Stimulated activated CD8-positive, alpha-beta memory T cell treated with anti-CD3 and anti-CD28 coated beads, Interleukin-2, amount 100 ng/mL, for 1 hour (primary cell): ENCODE measurements at places on chromosomes 4 and X.

DNA sequence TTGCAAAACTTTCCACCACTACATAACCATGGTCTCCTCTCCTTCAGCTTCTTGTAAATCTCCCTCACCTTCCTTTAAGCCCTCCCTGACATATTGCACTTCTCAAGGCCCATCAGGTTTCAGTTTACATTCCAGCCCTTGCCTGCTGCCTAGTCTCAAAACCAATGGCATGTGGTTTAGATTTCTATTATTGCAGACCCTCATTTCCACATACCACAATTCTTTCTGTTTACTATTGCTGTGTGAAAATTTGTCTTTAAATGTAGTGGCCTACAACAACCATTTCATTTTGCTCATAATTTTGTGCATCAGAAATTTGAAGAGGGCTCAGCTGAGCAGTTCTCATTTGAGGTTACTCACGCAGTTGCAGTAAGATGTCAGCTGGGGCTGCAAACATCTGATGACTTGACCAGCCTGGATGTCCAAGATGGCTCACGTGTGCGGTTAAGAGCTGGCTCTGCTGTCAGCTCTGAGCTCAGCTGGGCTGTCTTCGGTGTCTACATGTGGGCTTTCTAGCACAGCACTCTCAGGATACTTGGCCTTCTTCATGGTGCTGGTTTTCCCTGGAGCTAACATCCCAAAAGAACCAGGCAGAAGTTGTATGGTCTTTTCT lies 29.9 kb upstream of the SOD3 start:
- no peak for DNase-seq

- DNase-seq: no peak
Measured at GRCh38 chrX:53571494-53571893, 115.0 kb downstream of the HUWE1 start.

- no peak for DNase-seq
Measured at GRCh38 chr4:32454482-32454881, 1734.3 kb downstream of the PCDH7 start.

DNA sequence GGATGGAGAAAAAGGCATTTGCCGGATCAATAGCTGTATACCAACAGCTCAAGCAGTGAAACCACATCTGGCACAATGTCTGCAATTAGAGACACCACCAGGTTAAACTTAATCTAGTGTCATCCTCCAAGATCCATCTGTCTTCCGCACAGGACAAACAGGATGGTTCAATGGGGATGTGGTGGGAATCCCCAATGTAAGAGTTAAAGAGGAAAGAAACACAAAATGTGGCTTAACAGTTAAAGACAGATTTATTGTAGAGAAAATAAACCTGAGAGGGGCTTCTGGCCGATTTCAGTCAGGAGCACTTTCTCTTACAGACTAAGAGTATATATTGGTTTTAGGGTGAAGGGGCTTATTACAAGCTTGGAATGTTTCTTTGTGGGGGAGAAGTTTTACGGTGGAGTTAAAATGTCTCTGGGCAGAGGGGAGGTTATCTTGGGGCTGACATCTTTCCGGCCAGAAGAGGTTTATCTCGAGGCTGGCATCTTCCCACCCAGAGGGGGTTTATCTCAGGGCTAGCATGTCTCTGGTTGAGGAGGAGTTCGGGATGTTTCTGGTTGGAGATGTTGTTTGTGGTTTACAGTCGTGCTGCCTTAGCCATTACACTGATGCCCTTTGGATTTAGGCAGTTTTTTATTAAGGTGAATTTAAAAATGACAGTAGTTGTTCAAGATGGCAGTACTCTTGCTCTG lies 61.7 kb downstream of the KANTR start:
- DNase-seq: no peak

DNA sequence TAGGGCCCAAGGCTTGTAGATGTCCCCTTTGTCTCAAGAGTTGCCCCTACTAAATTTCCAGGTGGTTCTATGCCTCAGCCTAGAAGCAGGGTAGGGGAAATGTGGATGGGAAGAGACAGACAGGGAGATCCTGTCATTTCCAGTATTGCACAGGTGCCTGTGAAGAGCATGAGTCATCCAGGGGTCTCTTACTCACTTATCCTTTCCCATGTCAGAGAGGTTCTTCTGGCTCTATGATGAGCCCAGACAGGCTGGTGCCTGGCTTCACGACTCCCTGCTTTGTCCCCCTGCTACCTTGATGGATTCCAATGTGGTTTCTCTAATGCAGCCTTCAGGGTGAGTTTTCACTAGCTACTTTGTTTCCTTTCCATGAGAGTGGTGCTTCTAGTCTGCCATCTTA lies 35.2 kb upstream of the DDX60 start:
- DNase-seq: no peak

GRCh38 chrX:69614886-69615285 lies 1.0 kb upstream of the EDA start:
- no peak for DNase-seq

GRCh38 chrX:93673056-93673868 lies at the start of gene NAP1L3:
TSS of gene NAP1L3 (minus strand) at chrX:93673578. CDS start at chrX:93673304, 274 bp downstream.
- DNase-seq: peak; percentile 14

GRCh38 chrX:104565791-104566680 lies at the start of gene IL1RAPL2:
TSS of gene IL1RAPL2 (plus strand) at chrX:104566199.
- DNase-seq: no peak

DNA sequence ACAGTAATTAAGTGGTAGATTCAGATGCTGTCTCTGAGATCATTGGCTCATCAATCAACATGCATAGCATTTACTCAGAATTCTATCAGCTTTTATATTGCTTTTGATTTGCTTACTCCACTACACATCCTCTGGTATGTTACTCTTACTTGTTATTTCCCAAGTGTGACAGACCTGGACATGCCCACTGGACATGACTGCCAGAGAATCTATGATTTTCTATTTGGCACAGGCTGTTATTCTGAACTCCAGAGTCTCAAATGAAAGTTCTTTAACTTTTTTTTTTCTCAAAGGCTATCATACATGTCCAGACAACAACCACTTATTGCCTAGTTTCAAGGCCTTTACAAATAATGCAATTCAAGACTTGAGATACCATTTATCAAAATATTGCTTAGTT lies 116.1 kb upstream of the ARHGAP24 start:
- DNase-seq: no peak

GRCh38 chr4:173935622-173936405 lies 347.7 kb downstream of the FBXO8 start:
- no peak for DNase-seq

- DNase-seq: no peak
Measured at GRCh38 chr4:71537551-71538065, 198.8 kb downstream of the SLC4A4 start.

DNA sequence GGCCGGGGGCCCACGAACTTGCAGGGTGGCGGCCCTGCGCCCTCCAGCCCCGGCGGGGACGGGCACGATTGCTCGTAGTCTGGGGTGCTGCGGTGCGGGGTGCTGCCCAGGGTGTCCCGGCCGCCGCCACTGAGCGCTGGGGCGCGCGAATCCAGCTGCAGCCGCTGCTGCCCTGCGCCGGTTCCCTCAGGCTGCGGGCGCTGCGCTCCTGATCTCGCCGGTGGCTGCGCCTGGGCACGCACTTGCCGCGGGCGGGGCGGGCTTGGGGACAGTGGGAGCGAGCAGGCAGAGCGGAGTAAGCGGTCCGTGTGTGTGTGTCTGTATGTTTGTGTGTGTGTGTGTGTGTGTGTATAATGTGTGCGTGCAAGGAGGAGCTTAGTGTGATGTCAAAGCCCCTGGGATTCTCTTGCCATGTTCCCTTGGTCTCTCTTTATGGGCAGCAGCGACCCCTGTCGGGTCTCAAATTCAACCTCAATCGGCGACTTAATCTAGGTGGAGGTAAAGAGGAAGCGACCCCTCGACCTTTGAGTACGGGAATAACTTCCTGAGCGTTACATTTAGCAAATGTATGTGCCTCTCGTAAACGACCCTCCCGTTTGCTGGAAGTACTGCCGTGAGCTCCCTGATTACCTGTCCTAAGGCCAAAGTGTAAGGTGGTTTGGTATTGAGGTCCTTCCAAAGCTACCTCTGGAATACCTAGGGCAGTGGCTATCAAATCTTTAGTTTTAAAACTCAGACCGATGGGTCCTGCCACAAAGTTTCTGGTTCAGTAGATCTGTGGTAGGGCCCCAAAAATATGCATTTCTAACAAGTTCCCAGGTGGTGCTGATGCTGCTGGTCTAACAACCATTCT lies at the start of gene RNF150:
RNF150 (minus strand) TSS at position 324 of the 853 bp plus-strand sequence.
- DNase-seq: no peak

- no peak for DNase-seq
Measured at GRCh38 chrX:155262970-155263754, 1.1 kb downstream of the RAB39B start.

GRCh38 chr4:33989820-33990443 lies 2254.4 kb downstream of the ARAP2 start:
- no peak for DNase-seq

- DNase-seq: no peak
Measured at GRCh38 chrX:74613370-74614092, 893 bp downstream of the RLIM start.

- peak; percentile 16 for DNase-seq
Measured at GRCh38 chr4:81913427-81913879, 441.7 kb upstream of the RASGEF1B start.

DNA sequence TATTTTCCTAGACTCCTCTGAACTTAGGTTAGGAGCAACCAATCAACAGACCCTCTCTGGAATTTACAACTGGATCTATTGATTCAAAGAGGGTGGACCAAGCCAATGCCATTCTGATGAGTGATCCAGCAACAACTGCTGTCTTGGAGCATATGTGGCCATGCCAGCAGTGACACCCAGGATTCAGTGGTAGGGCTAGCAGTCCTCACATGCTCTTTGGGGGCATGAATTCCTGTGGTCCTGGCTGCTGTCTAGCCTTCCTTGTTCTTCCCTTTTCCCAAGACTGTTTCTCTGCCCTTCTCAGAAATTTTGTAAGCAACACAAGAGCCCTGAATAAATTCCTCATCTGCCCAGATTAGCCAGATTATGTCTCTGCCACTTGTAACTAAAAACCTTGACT lies 61.5 kb upstream of the GATB start:
- no peak for DNase-seq

GRCh38 chr4:111814961-111815360 lies 330.3 kb upstream of the FAM241A start:
- DNase-seq: no peak

GRCh38 chr4:54954656-54955388 lies 170.6 kb downstream of the KDR start:
- DNase-seq: no peak

- no peak for DNase-seq
Measured at GRCh38 chrX:15430076-15430475, 45.9 kb upstream of the VEGFD start.

DNA sequence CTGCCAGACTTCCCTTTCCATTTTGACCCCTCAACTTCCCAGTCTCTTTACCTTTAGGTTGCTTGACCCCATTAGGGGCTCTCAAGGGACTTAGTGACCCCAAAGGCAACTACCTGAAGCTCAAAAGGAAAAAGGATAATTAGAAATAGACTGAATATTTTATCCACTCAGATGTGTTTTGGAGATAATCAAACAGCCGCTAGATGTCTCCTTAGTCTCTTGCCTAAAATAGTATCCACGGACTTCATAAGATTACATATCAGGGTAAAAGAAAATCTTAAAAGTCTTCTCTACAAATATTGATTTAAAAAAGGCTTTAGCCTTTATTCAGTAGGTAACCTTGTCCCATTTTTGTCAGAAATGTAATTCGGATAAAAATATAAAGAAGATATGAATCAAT lies 21.0 kb upstream of the RHOXF2 start:
- no peak for DNase-seq

GRCh38 chrX:68419975-68420374 lies 13.3 kb downstream of the OPHN1 start:
- DNase-seq: no peak

GRCh38 chr4:6313216-6313615 lies 43.6 kb downstream of the WFS1 start:
- no peak for DNase-seq

DNA sequence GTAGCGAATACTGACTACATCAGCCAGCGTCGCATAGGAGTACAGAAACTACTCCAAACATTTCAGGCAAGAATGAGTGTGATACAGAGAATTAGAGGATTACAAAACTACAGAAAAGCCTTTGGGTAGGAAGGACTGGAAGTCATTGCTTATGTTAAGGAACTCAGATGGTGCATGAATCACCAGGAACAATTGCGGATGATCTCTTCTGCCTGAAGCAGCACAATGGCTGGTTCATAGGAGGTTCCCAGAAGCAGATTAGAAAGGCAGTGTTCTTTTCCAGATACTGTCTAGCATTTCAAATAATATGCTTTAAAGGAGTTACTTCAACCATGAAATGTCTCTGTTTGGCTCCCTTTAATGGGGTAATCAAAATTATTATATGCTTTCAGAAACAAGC lies 42.5 kb upstream of the MAP9 start:
- DNase-seq: no peak

- DNase-seq: no peak
Measured at GRCh38 chrX:20037186-20037585, 46.3 kb upstream of the BCLAF3 start.

DNA sequence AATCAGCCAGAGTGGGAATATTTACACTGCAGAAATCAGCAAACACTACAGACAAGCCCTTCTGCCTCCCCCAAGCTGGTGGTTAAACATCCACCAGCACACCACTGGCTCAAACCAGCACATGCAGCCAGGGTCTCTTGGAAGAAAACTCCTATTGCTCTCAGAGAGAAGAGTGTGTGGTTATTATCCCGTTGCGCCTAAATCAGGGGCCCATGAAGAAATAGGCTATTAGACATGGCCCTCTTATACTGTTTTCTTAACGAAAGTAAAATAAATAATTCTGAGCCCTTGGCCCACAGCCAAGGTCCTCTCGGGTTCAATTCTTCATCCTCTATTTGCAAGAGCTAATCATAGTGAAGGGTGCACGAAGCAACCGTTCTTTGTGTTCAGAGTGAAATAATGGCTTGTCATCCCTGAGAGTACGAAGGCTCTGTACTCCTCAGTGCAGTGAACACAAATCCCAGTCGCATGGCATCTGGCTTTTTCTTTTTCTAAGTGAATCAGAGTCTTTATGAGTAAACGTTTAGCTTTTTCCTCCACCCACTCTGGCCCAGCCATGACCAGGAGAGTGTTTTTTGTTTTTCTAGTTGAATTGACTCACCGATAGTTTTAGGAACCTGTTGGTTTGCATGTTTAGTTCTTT lies 33.4 kb upstream of the RBM47 start:
- no peak for DNase-seq

- DNase-seq: no peak
Measured at GRCh38 chr4:87633243-87633642, 16.8 kb upstream of the DMP1 start.

GRCh38 chr4:122873146-122873545 lies 46.5 kb downstream of the FGF2 start:
- no peak for DNase-seq

GRCh38 chrX:10519761-10520160 lies 100.6 kb downstream of the MID1 start:
- DNase-seq: no peak

DNA sequence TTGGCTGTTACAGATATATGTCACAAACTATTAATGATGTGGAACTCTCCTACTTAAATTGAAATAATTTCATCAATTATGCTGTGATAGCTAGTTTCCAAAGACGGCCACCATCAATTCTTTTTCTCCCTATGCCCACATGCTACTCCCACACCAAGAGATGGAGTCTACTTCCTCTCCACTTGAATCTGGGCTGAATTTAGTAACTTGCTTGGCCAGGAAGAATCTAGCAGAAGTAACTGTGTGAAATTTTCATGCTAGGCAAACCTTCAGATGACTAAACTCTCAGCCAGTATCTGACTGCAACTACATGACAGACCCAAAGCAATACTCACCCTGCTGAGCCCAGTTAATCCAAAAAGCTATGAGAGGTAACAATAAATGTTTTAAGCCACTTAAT lies 3.2 kb downstream of the SEPSECS start:
- no peak for DNase-seq
